ENCODE measurements at places on chromosomes 1 and 21.

- DNase-seq = no peak
Observed at GRCh38 chr1:1308756-1309250, 406 bp downstream of the PUSL1 start.

GRCh38 chr21:46550116-46550941 is 54.6 kb downstream of the S100B start:
- DNase-seq = no peak

DNA sequence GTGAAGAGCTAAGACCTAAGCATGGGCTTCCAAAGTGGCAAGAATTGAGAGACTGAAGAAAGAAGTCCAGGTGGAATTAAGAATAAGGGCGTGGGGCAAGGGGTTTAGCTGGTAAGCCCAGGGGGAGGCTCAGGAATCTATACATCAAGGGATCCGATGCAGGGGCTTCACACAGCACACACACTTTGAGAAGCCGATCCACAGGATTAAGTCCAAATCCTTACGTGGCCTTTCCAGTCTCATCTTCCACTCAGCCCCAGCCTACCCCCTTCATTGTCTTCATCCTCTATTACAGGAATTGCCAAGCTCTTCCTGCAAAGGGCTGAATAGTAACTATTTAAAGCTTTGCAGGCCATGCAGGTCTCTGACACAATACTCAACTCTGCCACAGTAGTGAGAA is 101.3 kb downstream of the TGFBR3 start:
- no peak for DNase-seq

DNA sequence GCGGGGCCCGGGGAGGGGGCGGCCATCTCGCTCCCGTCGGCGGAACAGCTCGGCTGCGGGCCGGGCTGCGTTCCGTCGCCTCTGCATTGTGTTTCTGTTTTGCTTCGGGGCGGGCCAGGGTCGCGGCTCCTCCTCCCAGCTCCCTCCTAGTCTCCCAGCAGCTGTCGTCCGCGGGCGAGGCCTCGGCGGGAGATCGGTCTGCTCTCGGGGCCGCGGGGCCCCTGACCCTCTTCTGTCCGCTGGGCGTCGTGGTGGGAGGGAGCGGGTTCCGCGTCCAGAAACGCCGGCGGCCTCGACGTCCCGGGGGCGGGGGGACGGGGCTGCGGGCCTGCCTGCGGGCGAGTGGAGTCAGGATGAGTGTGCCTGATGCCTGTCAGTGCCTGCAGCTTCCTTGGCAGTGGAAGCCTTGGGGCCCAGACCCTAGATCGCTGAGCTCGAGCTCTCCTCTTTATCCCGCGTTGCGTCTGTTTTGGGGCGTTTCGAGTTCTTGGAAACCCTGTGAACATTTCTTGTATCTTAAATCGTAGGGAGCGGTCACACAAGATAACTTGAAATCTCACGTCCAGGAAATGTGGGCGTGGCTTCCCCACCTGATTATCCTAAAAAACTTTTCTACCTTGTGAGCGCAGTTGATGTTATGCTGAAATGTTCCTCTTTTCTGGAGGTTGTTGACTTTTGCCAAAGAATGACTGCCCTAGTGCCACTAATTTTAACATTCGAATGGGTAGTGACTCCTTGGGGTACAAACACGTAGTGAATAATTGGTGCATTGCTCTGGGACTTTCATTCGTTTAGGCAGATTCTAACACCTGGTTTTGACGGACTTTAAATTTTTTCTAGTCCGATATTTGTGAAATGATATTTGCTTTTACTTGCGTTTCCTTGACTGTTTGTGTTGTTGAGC is 676 bp downstream of the MORC3 start:
- DNase-seq = peak; percentile 80

- DNase-seq = peak; percentile 92
Observed at GRCh38 chr1:36400825-36401601, 3.3 kb upstream of the LSM10 start.

DNA sequence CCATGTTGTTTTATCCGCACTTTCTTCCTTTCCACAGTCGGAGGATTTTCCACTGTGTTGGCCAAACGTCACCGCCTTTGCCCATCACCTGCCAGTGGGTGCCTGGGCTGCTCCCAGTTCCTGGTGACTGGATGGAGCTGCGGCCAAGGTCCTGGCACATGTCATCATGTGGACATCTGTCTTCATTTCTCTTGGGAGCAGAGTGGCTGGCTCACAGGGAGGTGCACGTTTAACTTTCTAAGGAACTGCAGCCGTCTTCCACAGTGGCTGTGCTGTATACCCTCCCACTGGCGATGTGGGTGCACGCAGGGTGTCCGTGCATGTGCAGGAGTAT is 19.5 kb upstream of the RNF223 start:
- no peak for DNase-seq

DNA sequence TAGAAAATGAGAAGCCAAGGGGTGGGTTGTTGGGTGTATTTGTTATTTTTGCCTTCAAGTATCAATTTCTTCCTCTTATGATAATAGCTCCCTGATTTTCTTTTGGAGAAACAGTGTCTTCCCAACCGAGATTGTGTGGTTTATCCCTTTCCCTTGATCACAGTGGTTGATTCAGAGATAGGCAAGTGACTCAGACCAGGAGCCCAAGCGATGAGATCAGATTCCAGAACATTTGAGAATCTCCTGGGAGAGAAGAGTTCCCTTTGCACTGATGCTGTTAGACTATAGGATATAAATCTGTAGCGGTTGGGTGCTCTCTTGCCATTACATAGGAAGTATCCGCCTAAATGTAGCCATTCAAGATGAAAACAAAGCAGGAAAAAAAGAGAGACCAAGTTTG is 90.1 kb upstream of the WDR26 start:
- no peak for DNase-seq

GRCh38 chr1:207365063-207365462 is 43.6 kb downstream of the CD55 start:
- no peak for DNase-seq

GRCh38 chr1:51693419-51694155 is 76.7 kb downstream of the OSBPL9 start:
- DNase-seq = no peak

DNA sequence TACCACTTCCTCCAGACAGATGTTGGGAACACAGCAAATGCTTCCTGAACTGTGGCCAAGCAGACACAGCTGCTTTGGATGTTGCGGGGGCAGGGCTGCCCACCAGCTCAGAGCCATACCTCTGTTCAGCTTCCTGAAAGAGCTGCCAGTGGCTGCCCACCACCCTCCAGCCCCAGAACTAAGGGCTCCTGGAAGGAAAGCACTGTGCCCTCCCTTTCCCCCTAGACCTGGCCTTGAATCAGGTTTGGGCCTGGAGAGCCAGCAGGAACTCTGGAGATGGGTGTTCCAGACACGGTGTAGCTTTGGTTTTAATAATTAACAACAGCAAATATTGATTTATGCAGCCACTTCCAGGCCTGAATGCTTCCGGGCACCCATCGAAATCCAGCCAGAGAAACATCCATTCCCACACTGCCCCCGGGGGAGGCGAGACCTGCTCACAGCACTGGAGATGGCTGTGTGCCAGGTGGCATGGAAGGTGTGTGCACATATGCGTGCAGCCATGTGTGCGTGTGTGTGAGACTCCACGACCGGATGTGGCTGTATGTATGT is 45.7 kb downstream of the RAP1GAP start:
- no peak for DNase-seq

DNA sequence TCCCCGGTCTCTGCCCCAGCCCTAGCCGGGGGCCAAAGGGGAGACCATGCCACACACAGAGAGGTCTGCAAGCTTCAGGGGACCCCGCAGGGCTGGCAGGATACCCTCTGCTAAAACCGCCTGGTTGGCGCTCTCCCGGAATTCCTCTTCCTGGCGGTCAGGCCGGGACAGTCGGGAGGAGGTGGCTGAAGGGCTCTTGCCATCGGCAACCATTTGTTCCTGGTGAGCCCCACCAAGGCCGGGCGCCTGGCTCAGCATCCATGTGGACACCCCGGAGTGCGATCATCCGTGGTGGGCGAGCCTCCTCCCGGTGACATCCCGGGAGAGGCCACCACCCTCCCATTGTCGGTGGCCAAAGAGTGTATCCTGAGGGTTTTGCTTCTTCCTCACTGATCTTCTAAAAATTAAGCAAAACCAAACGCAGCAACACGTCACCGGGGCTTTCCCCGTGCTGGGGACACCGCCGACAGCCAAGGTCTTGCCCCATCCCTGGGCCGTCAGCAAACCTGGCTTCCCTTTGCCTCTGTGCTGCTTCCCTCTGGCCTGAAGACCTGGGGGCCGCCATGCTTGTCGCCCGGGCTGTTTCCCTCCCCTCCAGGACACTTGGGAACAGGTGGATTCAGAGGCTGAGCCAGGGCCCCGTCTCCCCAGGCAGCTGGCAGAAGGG is 59.1 kb upstream of the TTC34 start:
- no peak for DNase-seq

DNA sequence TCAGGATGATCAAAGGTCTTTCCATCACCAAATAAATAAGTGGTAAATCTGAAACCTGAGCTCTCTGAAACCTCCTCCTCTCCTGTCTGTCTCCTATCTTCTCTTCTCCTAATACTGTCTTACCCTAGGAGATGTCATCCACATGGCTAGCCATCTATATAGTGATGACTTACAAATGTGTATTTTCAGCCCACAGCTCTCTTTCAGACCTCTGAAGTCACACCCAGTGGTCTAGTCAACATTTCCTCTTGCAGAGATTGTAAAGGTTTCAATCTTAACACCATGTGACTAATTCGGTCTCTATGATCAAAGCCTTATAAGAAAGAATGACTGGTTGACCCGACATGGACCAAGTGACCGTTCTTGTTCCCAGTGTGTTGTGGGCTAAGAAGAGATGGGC is 63.1 kb upstream of the DPT start:
- DNase-seq = no peak

- DNase-seq = no peak
Observed at GRCh38 chr1:240582953-240583352, 29.0 kb downstream of the GREM2 start.

- DNase-seq = no peak
Observed at GRCh38 chr1:6239950-6240768, 3.8 kb upstream of the HES3 start.

GRCh38 chr1:68571454-68572235 is 74.8 kb upstream of the DEPDC1 start:
- DNase-seq = no peak

DNA sequence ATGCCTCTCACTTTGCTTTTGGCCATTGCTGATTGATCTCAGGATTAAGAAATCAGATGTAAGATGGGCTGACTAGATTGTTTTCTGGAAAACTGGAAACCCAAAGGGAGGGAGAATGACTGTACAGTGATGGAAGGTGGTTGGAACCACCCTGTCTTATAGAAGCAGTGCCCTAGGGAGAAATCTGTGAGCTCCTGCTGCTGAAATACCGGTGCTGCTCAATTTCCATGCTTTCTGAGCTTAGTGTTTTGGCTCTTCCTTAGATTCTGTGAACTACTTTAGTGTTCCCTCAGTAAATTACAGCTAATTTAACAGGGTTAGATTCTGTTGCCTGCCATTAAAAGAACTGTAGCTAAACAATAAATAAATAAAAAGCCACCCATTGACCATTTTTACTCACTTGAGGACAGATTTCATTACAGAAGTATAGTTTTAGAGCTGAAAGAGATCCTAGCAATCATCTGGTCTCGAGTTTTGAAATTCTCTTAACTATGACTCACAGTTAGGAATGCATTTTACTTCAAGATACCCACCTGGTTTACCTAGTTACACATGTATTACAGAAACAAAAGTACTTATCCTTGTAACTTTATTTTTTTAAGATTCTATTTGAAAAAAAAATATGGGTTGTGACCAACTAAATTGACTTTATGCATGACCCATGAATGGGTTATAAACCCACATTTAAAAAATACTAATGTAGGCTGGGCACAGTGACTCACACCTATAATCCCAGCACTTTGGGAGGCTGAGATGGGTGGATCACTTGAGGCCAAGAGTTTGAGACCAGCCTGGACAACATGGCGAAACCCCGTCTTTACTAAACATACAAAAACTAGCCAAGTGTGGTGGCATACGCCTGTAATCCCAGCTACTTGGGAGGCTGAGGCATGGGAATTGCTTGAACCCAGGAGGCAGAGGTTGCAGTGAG is 33.2 kb downstream of the CAMSAP2 start:
- no peak for DNase-seq

DNA sequence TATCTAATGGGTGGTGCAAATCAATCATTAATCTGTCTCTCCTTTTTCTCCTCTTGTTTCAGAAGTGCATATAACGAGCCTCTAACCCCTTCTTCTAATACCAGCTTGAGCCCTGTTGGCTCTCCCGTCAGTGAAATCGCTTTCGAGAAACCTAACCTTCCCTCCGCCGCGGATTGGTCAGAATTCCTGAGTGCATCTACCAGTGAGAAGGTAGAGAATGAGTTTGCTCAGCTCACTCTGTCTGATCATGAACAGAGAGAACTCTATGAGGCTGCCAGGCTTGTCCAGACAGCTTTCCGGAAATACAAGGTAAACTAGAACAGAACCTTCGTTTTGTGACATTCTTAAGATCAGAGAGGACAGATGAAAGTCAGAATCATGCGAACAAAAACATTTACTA is 25.3 kb upstream of the VAMP3 start:
- DNase-seq = no peak

DNA sequence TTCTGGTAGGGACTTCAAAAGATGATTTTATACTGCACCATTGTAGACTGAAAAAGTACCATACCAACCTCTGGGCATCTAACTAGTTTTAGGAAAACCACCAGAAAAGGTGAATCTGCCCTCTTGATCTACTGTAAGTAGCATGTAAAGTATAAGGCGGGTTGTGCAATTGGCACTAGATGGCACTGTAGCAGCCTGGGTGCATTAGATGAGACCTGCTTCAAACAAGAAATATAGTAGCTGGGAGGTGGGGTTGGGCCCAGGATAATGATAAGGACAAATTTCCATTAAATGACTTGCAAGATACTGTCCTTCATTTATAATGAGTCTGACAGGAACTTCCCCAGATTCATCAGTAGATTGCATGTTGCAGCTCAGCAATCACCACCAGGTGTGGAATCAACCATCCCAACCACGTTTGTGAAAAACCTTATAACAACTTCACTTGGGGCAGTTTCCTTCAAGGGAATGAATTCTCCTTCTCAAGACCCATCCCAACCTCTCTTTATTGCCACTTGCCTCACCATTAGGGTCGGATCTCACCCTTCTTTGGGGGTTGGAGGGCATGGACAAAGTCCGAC is 37.3 kb upstream of the IL10 start:
- peak; percentile 84 for DNase-seq

DNA sequence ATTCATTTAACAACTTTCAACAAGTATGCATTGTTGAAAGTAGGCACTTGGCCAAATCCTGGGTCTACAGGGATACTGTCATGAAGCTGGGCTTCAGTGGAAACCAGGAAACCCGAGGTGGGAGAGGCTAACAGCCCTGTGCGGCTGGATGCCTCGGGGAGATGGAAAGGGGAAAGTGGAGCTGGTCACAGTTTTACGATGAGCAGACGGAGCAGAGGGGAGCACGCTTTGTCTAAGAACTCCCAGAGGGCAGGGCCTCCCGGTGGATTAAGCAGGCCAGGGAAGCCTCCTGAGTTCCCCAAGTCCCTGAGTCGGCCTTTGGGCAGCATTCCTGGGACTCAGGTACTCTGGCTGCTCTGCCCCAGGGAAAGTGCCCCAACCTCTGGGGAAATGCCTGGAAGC is 23.8 kb downstream of the STUM start:
- no peak for DNase-seq

GRCh38 chr1:99503276-99503747 is 142.6 kb upstream of the PALMD start:
- no peak for DNase-seq

- peak; percentile 27 for DNase-seq
Observed at GRCh38 chr21:26717146-26717739, 128.0 kb downstream of the ADAMTS1 start.

GRCh38 chr1:215146240-215146975 is 63.9 kb downstream of the KCNK2 start:
- no peak for DNase-seq
